ENCODE measurements at places on chromosomes 5 and 9.

- no peak for DNase-seq
Observed at GRCh38 chr5:126525630-126526245, 69.3 kb downstream of the ALDH7A1 start.

GRCh38 chr5:40654377-40654991 is 25.2 kb upstream of the PTGER4 start:
- DNase-seq: no peak

- DNase-seq: no peak
Observed at GRCh38 chr5:39526914-39527477, 102.2 kb upstream of the DAB2 start.

GRCh38 chr9:35756275-35757225 is 2.5 kb upstream of the MSMP start:
- DNase-seq: peak; percentile 66
